GM12878 (cell line): ENCODE measurements at places on chromosomes 2 and 18.

DNA sequence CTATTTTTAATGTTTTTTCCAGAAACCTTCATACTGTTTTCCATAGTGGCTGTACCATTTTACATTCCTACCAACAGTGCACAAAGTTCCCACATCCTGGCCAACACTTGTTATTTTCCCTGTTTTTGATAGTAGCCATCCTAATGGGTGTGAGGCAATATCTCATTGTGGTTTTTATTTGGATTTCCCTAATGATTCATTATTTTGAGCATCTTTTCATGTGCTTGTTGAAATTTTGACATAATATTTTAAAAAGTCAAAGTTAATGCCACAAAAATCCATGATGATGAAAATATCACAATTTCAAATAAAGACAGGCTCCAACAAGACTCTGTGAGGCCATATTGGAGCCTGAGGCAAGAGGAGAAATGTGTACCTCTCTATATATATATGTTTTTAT is 50.2 kb downstream of the VWA3B start:
- DNase-seq, result no peak

GRCh38 chr18:62001396-62001795 is 108.6 kb upstream of the RNF152 start:
- no peak for DNase-seq

DNA sequence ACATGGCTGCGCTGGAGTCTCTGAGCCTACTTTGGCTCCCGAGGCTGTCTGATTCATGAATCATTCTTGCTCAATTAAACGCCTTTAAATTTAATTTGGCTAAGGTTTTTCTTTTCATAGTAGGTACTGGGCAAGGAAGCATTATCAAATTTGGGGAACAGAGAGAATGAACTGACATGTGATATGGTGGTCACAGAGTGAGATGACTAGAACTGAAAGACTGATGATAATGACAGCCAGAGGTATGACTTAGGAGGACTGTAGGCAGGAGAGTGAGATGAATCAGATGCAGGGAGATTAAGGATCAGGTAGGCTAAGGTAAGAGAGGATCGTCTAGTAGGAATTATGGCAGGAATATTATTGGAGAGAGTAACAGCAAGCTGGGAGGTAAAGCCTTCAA is 40.9 kb upstream of the ST8SIA3 start:
- no peak for DNase-seq

DNA sequence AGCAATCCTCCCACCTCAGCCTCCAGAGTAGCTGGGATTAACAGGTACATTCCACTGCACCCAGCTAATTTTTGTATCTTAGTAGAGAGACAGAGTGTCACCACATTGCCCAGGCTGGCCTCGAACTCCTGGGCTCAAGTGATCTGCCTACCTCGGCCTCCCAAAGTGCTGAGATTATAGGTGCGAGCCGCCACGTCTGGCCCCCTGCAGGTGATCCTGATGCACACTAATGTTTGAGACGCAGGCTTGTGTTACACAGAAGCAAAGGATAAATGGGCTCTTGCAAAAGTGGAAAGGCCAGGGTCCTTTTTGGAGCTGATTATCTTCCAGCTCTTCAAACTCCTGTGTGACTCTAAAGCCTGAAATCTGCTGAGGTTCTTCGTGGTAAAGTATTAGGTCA is 84.2 kb downstream of the TGFA start:
- DNase-seq, result no peak

GRCh38 chr2:86224645-86225355 is 25.5 kb downstream of the MRPL35 start:
- no peak for DNase-seq

- no peak for DNase-seq
These were observed 31.4 kb downstream of the RAB31 start for GRCh38 chr18:9739516-9739915.

DNA sequence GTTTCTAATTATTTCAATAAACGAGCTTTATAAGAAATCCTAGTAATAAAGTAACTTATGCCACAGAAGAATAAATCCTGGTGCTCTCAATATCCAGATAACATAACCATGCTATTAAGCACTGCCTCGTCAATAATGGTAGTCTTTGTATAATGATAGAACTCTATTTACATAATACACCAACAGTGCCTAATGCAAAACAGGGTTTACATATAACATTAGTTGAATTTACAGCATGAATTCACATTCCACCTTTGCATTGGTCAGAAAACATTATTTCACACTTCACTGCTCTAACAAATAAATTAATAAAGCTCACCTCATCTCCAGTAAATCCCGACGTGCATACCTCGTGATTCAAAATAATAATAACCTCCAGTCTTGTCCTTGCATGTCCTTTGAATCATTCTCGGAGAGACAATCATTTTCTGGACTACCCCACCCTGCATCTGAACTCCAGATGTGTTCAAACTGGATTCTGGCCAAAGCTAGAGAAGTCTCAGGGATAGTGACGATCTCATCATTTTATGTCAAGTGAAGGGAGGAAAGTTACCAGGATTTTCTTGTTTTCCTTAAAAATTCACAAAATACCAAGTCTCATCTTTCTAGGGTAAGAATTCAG is 189.2 kb downstream of the NCKAP5 start:
- no peak for DNase-seq

DNA sequence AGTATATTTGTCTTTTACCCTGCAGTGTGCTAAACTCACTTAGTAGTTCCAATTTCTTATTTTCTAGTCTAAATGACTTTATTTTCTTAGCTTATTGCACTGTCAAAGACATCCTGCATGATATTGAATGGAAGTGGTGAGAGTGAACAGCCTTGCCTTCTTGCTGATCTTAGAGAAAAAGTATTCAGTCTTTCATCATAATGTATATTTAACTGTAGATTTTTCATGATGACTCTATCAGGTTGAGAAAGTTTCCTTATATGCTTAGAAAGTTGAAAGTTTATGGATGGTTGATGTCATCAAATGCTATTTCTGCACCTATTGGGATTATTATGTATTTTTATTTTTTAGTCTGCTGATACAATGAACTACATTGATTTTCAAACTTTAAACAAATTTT is 21.3 kb upstream of the COL3A1 start:
- no peak for DNase-seq

DNA sequence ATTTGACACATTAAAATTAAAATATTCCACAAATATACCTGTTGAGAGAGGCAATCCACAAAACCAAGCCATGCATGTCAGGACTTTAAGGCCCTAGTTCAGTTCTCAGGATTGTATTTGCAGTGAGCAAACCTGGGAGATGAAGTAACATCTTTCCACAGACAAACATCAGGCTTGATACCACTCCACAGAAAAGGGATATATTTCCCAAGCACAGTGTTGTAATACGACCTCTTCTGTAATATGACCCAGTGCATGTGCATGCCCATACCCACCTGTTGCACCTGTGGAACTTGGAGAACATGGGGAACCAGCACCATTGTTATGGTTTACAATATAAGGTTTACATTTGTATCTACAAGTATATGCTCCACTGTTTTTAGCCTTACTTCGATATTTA is 184.0 kb downstream of the PDE11A start:
- no peak for DNase-seq

DNA sequence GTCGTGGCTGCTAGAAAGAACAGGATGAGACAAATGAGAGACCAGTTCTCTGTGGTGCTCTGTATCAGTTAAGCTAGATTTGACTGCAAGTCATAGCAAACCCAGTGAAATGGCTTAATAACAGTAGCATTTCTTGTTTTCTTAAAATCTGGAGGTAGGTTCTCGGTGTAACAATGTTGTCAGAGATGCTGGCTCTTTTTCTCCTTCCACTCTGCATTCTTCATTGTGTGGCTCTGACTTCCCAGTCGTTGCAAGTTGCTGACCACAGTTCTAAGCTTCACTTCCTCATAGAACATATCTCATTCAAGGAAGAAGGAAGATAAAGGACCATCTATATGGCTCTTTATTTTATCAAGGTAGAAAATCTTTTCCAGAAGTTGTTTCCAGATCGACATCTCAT is 7.9 kb upstream of the CKAP2L start:
- DNase-seq, result no peak

GRCh38 chr18:46740046-46740445 is 16.8 kb downstream of the ST8SIA5 start:
- DNase-seq, result no peak

DNA sequence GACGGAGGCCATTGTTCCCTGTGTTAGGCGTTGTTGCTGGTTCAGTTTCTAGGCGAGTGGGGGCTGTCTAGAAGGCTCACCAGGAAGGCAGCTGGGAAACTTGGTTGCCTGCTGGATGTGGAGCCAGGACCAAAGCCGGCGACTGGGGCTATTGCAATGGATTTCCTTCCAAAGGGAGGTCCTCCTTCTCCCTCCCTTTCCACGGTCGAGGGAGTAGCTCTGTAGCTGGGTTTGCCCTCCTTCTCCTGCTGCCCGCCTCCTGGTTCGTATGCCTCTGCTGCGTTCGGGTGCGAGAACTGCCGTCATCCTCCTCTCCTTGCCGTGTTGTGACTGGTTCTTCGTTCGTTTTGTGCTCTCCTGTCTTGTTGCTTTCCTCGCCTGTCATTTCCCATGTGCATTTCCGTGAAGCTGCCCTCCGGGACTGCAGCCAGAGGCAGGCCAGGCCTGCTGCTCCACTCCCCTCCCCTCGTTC is 203.4 kb downstream of the NEDD4L start:
- DNase-seq, result no peak

- no peak for DNase-seq
These were observed 51.2 kb downstream of the CHMP3 start for GRCh38 chr2:86512034-86512433.

DNA sequence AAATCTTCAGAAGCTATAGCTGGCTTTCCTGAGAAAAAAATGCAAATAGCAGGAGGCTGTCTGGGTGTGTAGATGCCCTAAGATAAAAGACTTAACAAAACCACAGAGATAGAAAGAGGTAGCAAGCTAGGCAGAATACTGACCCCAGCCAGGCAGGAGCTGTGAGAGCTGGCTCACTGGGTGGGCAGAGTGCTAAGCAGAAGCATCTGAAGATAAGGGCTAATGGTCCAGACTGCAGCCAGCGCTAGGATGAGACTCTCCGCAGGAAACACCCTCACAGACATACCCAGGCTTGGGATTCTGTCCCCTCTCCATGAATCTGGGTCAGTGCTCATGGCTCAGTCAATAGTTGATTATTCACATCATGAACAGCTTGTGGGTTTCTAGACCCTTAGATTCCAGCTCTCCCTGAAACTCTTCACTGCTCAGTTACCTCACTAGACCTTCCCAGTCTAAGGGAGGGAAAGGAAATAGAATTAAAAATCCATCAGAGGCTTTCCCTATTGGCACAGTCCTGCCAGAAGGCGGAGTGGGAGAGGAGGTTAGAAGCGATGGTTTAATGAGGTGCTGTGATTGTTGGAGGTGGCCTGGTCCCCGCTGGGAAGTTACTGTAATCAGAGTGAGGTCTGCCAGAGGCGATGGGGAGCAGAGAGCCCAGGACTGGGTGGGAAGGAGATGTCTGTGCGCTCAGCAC is 21.4 kb upstream of the CCBE1 start:
- DNase-seq, result no peak

GRCh38 chr2:151730262-151730975 is 3.9 kb downstream of the NEB start:
- DNase-seq, result no peak

GRCh38 chr2:26711457-26712161 is 19.1 kb downstream of the KCNK3 start:
- no peak for DNase-seq

DNA sequence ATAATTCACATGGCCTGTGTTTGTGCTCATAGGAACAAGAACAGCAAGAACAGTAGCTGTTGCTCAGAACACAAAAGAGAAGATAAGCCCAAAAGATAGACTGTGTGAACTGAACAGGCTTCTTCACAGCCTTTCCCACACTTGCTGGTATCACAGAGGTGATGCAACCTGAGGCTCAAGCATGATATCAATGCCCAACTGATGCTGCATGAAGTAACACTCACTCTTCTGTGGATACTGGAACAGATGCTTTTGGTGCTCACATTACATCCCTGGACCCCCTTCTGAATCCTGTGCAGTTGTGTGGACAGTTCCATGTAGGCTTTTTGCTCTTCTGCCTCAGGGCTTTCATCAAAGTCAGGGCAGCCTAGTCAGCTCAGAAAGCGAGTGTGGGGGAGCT is 88.4 kb upstream of the RND3 start:
- no peak for DNase-seq

DNA sequence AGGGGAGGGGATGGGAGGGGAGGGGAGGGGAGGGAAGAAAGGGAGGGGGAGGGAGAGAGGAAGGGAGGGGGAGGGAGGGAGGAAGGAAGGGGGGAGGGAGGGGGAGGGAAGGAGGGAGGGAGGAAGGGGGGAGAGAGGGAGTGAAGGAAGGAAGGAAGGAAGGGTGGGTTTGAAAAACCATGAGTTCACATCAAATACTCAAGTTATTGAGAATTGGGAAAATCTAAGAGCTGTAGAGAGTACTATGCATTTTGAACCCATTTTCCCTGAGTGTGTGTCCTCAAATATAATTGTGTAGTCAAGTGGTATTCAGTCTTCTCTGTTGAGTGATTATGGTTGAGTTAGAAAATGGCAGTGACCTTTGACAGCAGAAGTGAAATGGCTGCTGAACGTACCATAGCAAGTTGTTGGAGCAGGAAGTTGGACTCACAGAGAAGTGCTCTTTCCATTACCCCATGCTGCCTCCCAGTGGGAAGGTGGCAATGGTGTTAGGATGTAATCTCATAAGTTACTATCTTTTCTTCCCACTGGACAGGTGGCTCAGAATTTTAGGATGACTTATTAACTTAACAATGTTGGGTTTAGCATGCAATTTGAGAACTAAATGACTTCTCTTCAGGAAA is 214.6 kb downstream of the SETBP1 start:
- DNase-seq, result peak; percentile 53

- DNase-seq, result no peak
These were observed 646.1 kb upstream of the ACVR2A start for GRCh38 chr2:147198651-147199171.

- no peak for DNase-seq
These were observed 119.2 kb downstream of the ANKRD44 start for GRCh38 chr2:197191177-197191939.

DNA sequence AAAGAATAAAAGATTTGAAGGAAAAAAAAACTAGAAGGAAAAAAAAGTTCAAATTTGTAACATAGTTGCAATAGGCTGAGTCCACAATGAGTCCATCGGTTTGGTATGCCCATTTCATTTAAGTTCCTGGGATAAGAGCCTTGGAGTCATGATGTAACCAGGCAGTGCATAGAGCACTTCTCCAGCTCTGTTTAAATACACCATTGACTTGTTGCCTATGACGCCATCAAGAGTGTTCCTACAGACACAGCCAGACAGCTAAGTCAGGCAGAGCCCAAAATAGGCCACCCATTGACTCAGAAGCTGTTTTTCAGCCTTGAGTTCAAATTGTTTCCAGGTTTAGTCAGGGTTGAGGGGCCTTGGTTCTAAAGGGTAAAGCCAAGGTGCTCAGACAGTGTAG is 44.9 kb downstream of the SOCS6 start:
- no peak for DNase-seq

GRCh38 chr2:180255981-180256380 is 248.9 kb upstream of the CWC22 start:
- no peak for DNase-seq

GRCh38 chr2:70985283-70985688 is 6.9 kb downstream of the ANKRD53 start:
- no peak for DNase-seq

DNA sequence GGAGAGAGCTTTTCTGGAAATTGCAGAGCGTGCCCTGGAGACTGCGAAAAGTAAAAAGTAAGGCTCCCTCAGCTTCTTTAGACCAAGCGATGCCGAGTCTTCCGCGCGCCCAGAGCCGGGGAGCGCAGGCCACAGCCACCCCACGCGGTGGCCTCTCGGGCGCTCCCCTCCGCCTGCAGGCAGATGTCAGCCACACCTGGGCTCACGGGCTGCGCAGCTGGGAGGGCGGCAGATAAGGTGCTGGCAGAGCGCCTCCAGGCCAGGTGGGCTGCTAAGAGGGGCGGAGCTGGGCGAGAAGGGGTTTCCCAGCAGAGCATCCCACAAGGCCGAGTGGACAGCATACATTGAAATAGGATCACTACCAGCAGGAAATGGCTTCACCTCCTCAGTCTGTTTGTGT is 81.7 kb downstream of the ARHGEF4 start:
- no peak for DNase-seq
